ENCODE measurements at places on chromosomes 3 and 15. TPM values are rescaled to one million over a fixed set of nuclear protein-coding genes. Genes with fewer than 3 reads are reported as not detected.
A peak's percentile ranks its signal among the peaks of the same experiment; 100 is the strongest.

The SUSD5 gene
- 259 TPM for total RNA-seq

The SCN5A gene
- total RNA-seq: 5.4 TPM

The EIF4G1 gene
- total RNA-seq: 254 TPM

DNA sequence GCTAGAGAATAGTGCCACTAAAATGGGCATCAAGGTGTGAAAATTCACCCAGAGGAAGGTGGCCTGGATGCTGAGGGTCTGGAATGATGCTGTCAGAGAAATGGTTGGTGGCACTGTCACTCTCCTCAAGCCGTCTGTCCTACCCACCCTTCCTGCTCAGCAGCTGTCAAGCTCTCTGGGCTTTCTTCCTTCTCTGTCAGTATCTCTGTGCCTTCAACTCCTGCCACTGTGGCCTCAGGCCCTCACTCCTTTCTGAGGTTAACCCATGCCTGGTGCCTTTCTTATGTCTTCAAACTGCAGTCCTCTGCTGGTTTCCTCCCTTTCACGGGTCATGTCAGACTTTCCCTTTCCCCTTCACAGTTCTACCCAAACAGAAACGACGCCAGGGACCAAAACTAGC, 4.4 kb downstream of the MYO5C start:
- no peak overlapping the region for H3K27ac ChIP-seq
- H3K27me3 ChIP-seq: no peaks in the 10 kb centered on the region
- no peak overlapping the region for H3K4me3 ChIP-seq
- H3K4me1 ChIP-seq: peaks cover 10% of the 10 kb centered on the region
- DNase-seq: no peak

DNA sequence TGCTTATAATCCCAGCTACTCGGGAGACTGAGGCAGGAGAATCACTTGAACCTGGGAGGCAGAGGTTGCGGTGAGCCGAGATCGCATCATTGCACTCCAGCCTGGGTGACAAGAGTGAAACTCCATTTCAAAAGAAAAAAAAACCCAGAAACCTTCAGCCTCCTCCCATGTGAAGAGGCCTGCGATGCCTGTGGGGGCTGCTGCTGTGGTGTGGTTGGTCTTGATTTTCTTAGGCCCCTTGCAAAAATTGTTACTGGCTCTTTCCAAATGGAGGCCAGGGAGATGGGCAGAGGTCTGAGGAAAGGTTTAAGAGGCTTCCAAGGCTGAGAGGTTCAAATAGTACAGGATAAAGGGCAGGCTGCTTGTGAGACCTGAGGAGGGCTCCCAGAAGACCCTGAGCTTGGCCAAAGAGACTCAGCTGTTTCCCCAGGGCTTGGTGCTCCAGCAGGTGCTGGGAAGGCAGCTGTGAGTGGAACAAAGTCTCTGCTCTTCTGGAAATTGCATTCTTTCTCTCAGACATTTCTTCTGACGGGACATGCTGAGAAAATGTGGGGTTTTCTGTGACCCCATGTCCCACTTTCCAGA, 18.4 kb downstream of the GCSAM start:
- no peaks in the 10 kb centered on the region for H3K36me3 ChIP-seq
- no peaks in the 10 kb centered on the region for H3K4me1 ChIP-seq
- DNase-seq: no peak
- H3K27me3 ChIP-seq: no peaks in the 10 kb centered on the region

GRCh38 chr3:88713233-88713691, 394.2 kb upstream of the EPHA3 start:
- H3K27ac ChIP-seq: no peak overlapping the region
- H3K36me3 ChIP-seq: no peaks in the 10 kb centered on the region
- no peak for DNase-seq
- no peaks in the 10 kb centered on the region for H3K4me1 ChIP-seq
- H3K27me3 ChIP-seq: no peaks in the 10 kb centered on the region

GRCh38 chr3:73484656-73485248, 140.0 kb downstream of the PDZRN3 start:
- no peak for DNase-seq
- no peaks in the 10 kb centered on the region for H3K27me3 ChIP-seq
- peaks cover 10% of the 10 kb centered on the region for H3K4me1 ChIP-seq
- H3K27ac ChIP-seq: no peak overlapping the region

GRCh38 chr15:39581242-39581792, 438 bp downstream of the THBS1 start:
- H3K4me3 ChIP-seq: peak overlapping the region; percentile 74
- peak overlapping the region; percentile 47 for H3K27ac ChIP-seq
- H3K4me1 ChIP-seq: no peaks in the 10 kb centered on the region
- no peak for DNase-seq
- H3K27me3 ChIP-seq: no peaks in the 10 kb centered on the region
- peaks cover 4% of the 10 kb centered on the region for H3K36me3 ChIP-seq

- no peaks in the 10 kb centered on the region for H3K27me3 ChIP-seq
- no peaks in the 10 kb centered on the region for H3K36me3 ChIP-seq
- H3K4me1 ChIP-seq: peaks cover 48% of the 10 kb centered on the region
- H3K27ac ChIP-seq: peak overlapping the region; percentile 23
- H3K4me3 ChIP-seq: no peak overlapping the region
- no peak for DNase-seq
These were observed 135.0 kb upstream of the COL8A1 start for GRCh38 chr3:99503350-99503749.
